ENCODE measurements at places on chromosomes 13 and 19. TPM values are rescaled to one million over a fixed set of nuclear protein-coding genes. Genes with fewer than 3 reads are reported as not detected.

GRCh38 chr13:23159760-23160637, 20.8 kb upstream of the SGCG start:
- no peak for DNase-seq

DNA sequence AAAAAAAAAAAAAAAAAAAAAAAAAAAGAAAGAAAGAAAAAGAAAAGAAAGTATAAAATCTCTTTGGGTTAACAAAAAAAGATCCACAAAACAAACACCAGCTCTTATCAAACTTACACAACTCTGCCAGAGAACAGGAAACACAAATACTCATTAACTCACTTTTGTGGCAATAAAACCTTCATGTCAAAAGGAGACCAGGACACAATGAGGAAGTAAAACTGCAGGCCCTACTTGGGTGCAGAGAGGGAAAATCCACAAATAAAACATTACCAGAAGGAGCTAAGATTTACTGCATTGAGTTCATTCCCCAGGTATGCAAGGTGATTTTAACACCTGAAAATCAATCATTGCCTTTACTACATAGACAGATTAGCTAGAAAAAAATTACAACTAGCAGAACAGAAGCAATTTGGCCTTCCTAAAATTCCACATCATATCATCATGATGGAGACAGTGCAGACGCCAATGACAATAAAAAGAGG, 9.6 kb upstream of the CEACAM5 start:
- no peak for DNase-seq

DNA sequence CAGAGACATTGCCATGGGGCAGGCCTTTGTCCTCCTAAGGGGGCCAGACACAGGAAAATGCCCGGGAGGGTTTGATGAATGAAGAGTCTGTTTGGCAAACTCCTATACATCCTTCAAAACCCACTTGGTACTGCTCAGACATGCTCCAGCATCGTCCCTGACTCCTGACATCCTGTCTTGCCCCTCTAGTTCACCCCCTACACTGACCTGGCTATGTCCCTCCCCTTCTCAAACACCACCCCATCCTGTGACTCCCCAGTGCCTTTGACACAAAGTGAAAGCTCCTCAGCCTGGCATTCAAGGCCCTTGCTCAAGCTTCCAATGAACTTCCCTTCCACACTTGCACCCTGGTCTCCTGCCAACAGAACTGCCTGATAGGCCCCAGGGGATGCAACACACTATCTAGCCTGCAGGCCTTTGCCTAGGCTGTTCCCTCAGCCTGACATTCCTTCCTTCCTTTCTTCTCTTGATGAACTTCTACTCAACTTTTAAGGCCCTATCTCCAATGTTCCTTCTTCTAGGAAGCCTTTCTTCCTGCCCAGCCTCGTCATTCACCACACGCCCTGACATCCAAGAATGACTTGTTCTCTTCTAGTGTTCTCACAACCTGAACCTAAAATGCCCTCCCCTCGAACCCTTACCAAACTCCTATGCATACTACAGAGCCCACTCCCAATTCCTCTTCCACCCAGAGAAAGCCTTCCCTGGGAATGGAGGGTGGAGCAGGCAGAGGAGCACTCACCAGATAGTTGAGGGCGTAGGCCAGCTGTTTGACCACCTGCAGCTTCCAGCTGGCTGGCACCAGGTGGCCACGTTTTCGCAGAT, 12.4 kb downstream of the JAK3 start:
- DNase-seq, result no peak

GRCh38 chr13:99370481-99371275, 63.5 kb upstream of the GPR183 start:
- no peak for DNase-seq

DNA sequence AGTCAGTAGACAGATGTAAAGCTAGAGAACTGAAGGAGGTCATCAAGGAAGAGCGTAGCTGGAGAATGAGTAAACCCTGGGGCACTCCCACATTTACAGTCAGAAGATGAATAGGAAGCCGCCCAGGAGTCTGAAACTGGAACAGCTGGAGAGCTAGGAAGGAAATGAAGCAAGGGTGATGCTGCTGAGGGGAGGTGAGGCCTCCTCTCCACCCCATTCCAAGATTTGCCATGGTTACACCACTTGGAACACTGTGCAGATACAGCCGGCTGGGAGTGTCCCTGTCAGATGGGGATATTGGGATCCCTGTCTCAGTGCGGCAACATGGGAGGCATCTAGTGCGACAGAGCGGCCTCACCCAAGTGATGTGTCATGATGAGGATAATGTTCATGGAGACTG, 51.8 kb upstream of the GPI start:
- no peak for DNase-seq

- no peak for DNase-seq
Measured at GRCh38 chr13:110119935-110120905, 186.7 kb downstream of the COL4A1 start.

DNA sequence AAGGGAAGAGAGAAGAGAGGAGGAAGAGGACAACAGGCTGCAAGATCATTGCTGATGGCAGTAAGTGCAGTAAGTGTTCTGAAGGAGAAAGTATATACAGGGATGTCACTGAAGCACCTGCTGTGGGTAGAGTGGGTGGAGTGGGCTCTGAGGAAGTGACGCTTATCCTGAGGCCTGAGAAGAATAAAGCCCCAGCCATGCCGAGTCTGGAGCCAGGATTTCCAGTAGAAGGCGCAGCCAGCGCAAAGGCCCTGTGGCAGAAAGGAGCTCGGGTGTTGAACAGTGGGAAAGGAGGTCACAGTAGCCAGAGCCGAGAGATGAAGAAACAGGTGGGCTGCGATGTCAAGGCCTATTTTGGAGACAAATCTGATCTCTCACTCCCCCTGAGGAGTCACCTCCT, 31.8 kb upstream of the ADGRE5 start:
- DNase-seq, result no peak

The GJB6 gene
- total RNA-seq, result 2.3 TPM

The MAMSTR gene
- total RNA-seq, result 12.5 TPM

The PALM3 gene
- 0.69 TPM for total RNA-seq

The NEK3 gene
- total RNA-seq, result 6.5 TPM

The TMEM38A gene
- total RNA-seq, result 6.3 TPM

The MTUS2 gene
- total RNA-seq, result not detected
